ENCODE measurements at places on chromosomes 4 and X. TPM values are rescaled to one million over a fixed set of nuclear protein-coding genes. Genes with fewer than 3 reads are reported as not detected.

The PARM1 gene
- 92.3 TPM for total RNA-seq

The PF4V1 gene
- total RNA-seq, result not detected

The WNK3 gene
- 6.2 TPM for total RNA-seq

The SLITRK2 gene
- 0.14 TPM for total RNA-seq

The N4BP2 gene
- total RNA-seq, result 4.3 TPM

The SAP30 gene
- total RNA-seq, result 16.4 TPM

The CXCL3 gene
- 0.52 TPM for total RNA-seq

The SPATA4 gene
- total RNA-seq, result 0.29 TPM

The P2RY8 gene
- 2.3 TPM for total RNA-seq

The CFP gene
- 2.4 TPM for total RNA-seq

The TCEAL6 gene
- total RNA-seq, result not detected

The BEX1 gene
- 3.8 TPM for total RNA-seq

The IGSF1 gene
- total RNA-seq, result 1.7 TPM

The PCDH18 gene
- total RNA-seq, result 23.7 TPM

The TRAM1L1 gene
- total RNA-seq, result 2.1 TPM

The CT83 gene
- not detected for total RNA-seq

The DKK2 gene
- total RNA-seq, result 1.2 TPM

The CENPE gene
- total RNA-seq, result 2.2 TPM

The UGT2B11 gene
- 26.2 TPM for total RNA-seq

The LRAT gene
- total RNA-seq, result 11.7 TPM

The SOWAHB gene
- total RNA-seq, result 11.7 TPM

The DMRTC1 gene
- total RNA-seq, result not detected

The SLC2A9 gene
- total RNA-seq, result 10.4 TPM

The PIR gene
- total RNA-seq, result 25.1 TPM

The MBNL3 gene
- total RNA-seq, result 49.3 TPM

The CNGA2 gene
- not detected for total RNA-seq

The CXorf51A gene
- total RNA-seq, result not detected

The NPY1R gene
- total RNA-seq, result 6.3 TPM

The ZXDA gene
- total RNA-seq, result 8.4 TPM

The SMIM10 gene
- total RNA-seq, result 4.1 TPM

The ATP5ME gene
- 252 TPM for total RNA-seq

The ASB9 gene
- total RNA-seq, result 2.9 TPM

The FAM241A gene
- total RNA-seq, result 2.6 TPM

The SEC24B gene
- 32.8 TPM for total RNA-seq

The MAGEA4 gene
- total RNA-seq, result not detected

The FGD1 gene
- 5.4 TPM for total RNA-seq

The CSAG3 gene
- total RNA-seq, result not detected

The SYNPO2 gene
- 735 TPM for total RNA-seq

The ASB12 gene
- 0.14 TPM for total RNA-seq

The ERAS gene
- not detected for total RNA-seq

The SMIM31 gene
- 21.8 TPM for total RNA-seq

The ITGB1BP2 gene
- 7.0 TPM for total RNA-seq

The TEX13B gene
- total RNA-seq, result not detected

The KLKB1 gene
- total RNA-seq, result 3.7 TPM

The CDKL2 gene
- total RNA-seq, result 2.4 TPM

The LETM1 gene
- total RNA-seq, result 45.0 TPM

The H2BW2 gene
- 0.17 TPM for total RNA-seq

The LONRF3 gene
- 4.7 TPM for total RNA-seq

The STATH gene
- total RNA-seq, result not detected

The NUP62CL gene
- 3.2 TPM for total RNA-seq

The STX18 gene
- total RNA-seq, result 32.4 TPM

The MND1 gene
- 1.7 TPM for total RNA-seq

The FREM3 gene
- total RNA-seq, result 0.12 TPM

The VSIG4 gene
- total RNA-seq, result 61.5 TPM

The TMEM156 gene
- total RNA-seq, result 3.3 TPM

The ENPP6 gene
- total RNA-seq, result 0.60 TPM
